ENCODE measurements at places on chromosomes 4 and X.

DNA sequence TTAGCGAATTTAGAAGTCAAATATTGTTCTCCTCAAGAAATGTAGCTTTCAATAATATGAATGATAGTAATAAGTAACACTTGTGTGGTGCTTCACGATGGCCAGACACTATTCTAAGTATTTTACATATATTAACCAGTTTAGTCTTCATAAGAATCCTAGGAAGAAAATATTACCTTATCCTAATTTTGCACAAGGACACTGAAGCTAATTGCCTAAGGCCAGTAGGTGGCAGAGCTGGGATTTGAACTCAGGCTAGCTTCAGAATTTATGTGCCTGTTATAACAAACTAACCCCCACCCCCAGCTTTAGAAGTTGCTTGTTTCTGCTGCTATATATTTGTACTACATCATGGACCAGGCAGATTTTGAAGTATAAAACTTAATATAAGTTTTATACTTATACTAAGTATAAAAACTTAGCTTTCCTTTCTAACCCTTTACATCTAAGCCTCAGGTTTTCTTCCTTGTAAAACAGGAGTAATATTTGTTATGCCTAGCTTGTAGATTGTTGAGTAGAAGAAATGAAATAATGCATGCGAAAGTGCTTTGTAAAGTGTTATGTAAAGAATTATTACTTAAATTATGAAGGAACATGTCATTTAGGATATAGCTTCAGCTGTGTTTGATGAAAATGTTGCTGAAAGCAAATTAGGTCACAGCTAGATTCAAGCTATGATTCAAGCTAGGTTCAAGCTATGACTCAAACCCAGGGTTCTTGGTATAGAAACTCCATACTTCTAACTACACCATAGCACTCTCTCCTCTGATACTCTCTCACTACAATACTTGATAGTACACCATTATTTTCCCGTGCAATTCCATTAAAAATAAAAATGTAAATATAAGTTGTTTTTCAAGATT is 4.2 kb upstream of the CDS1 start:
- no peak for DNase-seq

DNA sequence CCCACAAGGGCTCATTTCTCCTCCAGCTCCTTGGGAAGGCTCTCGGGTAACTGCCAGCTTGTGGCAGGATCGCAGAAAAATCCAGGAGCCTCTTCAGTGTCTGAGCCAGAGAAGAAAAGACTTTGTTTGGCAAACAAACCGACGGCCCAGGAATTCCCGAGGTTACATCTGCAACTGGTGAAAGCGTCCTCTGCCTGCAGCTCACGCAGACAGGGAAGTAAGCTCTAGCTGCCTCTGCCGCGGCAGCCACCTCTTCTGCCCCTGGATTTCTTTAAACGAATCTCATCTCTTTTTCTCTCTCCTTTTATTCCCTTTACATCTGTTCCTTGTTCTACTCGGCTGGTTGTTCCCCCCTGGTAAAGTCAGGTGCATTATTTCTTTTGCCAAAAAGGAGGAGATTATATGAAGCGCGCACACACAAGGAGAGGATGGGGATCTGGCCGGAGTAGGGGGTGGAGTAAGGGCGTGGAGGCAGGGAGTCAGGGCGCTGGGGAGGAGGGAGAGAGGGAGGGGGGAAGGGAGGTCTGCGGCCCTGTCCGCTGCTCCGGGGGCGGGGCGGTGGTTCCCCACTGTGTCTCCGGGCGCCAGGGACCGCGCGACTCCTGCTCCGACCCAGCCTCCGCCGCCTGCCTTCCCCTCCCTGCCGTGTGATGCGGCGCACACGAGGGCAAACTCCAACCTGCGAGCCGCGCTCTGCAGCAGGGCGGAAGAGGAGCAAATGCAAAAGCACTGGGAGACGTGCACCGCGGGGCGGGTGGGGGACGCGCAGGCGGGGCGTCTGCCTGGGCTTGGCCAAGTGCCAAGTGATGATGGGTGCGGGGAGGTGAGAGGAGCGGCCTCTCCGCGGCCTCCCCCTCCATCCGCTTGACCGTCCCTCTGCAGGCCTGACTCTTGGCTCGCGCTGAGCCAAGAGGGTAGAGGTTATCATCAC is at the start of gene DCHS2:
Gene DCHS2, minus strand, starts transcription at position 459 of the 931 bp plus-strand sequence. Its CDS starts 444 bp downstream, at position 15.
- DNase-seq = no peak

GRCh38 chrX:22343192-22343591 is 70.5 kb downstream of the CBLL2 start:
- no peak for DNase-seq

DNA sequence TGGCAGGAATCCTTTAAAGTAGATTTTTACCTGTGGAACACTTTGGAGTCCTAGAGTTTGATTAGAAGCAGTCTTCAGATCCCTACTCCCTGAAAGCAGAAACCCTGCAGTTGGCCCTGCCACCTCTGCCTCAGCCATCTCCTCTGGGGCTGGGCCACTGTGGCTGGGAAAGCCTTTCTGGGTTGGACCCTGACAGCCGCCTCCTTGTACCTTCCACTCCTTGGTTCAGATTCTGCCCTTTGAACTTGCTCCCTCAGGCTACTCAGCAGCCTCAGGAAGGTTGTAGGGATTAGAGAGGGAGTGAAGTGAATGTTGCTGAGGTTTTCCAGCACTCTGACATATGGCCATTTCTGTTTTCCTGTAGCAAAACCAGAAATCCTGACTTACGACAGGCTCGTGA is 65.5 kb downstream of the KIT start:
- no peak for DNase-seq

GRCh38 chr4:37815591-37815990 is 10.9 kb upstream of the PGM2 start:
- DNase-seq = no peak

DNA sequence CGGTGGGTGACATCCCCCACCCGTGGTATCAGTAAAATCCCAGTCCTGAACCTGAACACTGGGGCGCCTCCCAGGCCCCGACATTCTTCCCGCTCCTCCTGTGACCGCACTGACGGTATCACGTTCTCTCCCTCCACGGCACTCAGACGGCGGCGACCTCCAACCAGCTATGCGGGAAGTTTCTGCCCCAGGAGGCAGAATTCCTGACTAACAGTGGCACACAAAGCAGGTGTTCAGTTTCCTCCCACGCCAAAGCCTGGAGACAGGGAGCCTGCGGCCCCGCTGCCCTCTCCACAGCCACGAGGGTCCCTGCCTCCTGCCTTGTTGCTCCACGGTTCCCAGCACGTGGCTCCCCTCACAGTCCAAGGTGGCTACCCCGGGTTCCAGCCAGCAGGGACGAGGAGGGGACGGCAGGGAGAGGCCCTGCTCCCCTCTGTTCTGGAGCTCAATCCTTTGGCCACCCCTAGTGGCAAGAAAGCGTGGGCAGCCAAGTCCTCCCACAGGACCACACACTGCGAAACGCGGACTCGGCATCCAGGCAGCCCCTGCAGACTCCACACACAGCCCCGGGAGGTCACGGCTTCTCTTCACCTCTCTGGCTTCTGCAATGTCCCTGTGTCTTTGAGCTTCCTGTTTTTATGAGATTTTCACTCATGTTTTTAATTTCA is 15.2 kb downstream of the CTBP1 start:
- no peak for DNase-seq

DNA sequence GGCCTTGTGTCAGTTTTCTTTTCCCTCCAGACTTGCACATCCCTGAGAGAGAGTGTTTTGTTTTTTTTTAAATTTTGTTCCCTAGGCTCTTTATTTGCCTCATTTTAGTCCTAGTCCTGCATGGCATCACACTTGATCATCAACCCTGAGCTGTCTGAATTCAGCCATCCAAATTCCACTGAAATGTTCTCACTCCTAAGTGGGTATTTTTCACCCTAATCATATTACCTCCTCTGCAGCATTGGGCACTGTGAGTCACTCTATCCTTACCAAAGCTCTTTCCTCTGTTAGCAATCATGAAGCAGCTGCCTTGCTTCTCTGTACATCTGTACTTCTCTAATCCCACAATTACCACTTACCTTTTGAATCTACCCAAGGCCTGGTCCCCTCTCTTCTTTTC is 356.6 kb upstream of the MAGEB2 start:
- DNase-seq = no peak

GRCh38 chr4:21415728-21416127 is 532.8 kb downstream of the KCNIP4 start:
- DNase-seq = no peak

DNA sequence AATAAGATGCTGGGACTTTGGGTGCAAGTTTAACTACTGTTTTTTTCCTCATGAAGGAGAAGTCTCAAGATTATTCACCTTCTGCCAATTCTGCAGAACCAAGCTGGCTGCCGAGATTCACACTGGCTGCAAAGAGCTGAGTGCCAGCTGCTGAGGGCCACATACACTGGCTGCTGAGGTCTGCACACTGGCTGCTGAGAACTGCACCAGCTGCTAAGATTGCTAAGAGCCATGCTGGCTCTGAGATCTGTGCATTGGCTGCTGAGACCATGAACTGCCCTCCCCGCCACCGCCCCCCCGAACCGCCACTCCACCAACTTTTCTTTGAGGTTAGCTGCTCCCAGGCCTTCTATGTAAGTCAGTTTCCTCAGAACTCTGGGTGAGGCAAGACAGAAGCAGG is 330.3 kb downstream of the CBLL2 start:
- DNase-seq = no peak

All from nucleus accumbens (tissue), 56 donors.